ENCODE measurements at places on chromosomes 11 and 22.

GRCh38 chr11:27171376-27171958 lies 130.9 kb downstream of the BBOX1 start:
- DNase-seq: no peak

DNA sequence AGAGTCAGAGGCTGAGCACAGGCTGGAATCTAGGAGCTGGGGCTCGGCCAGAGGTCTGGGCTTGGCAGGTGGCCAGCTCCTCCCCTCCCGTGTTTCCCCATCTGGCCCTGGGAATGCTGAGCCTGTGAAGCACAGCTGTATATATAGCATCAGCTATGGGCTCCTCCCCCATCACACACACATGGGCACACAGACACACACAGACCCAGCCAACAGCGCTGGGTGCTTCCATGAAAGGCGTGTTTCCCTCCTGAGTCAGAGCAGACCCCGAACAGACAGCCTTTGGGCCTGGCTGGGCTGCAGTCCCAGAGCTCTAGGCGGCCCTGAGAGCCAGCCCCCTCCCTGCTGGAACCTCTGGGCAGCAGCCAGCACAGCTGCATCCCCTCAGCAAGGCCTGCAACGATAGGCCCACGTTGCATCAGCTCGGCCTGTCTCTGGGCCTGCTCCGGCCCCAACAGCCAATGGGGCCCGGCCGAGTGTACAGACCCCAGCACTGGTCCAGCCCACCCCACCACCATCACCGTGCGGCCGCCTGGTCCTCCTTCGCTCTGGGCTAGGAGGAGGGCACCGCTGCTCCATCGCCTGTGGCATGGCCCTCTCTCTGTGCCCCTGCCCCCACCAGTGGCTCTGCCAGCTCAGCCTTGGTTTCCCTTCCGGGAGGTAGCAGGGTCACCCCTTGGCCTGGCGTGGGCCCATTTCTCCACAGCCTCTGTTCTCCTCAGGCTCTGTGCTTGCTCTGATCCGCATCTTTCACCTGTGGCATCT lies 7.6 kb upstream of the SERPINH1 start:
- DNase-seq: peak; percentile 64

GRCh38 chr11:77441426-77441825 lies 32.5 kb downstream of the PAK1 start:
- no peak for DNase-seq

DNA sequence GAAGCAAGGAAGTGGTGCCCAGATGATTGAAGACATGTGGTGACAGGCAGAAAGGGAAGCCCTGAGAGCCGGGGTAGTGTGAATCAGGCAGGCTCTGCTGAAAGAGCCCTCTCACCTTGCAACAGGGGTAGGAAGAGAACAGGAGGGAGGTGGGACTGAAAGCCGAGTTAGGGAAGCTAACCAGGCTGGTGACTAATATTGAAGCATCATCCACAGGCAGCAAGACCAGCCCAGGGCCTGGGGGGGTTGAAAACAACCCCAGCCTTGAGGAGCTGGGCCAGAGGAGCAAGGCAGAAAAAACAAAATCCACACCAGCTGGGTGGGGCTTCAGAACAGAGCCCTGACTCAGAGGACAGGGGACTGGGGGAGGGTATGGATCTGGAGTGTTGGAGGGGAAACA lies 35.0 kb upstream of the CRTAM start:
- DNase-seq: no peak

GRCh38 chr22:26436903-26437515 lies 7.9 kb downstream of the ASPHD2 start:
- no peak for DNase-seq

- DNase-seq: no peak
These were observed 34.7 kb upstream of the FCHSD2 start for GRCh38 chr11:73176874-73177155.

- DNase-seq: no peak
These were observed 1.2 kb downstream of the SLC37A4 start for GRCh38 chr11:119029340-119030028.

- no peak for DNase-seq
These were observed 138.7 kb downstream of the MAML2 start for GRCh38 chr11:96204366-96204659.

DNA sequence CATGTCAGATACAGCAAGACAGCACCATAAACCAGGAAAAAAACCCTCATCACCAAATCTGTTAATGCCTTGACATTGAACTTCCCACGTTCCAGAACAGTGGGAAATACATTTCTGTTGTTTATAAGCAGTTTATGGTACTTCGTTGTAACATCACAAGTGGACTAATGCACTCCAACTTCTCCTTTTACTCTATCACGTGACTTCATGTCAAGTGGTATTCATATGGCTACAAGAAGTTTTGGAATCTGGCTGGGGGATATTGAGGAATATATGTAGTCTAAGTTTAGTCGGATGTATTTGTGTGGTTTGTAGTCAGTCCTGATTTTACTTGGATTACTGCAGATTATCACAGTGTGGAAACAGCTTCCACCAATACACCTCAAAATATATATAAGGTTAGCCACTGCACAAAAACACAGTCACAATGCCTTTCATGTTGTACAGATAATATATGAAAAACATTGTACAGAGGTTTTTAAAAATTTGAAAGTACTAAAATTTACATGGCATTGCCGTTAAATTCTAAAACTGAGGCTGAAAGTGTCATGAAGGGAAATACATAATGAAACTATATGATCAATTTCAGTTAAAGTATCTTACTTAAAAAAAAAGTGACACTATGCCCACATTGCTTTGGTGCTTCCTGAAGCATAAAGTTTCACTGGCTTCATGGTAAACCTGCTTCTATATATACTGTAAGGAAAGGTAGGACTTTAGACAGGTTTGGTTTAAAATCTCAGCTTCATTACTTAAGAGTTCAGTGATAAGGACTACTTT lies 134.1 kb downstream of the CASP12 start:
- DNase-seq: no peak
